Thoracic aorta (tissue), 2 donors: ENCODE measurements at places on chromosomes 7 and 10. TPM values are rescaled to one million over a fixed set of nuclear protein-coding genes. Genes with fewer than 3 reads are reported as not detected.

Gene GPR26
- not detected for total RNA-seq

DNA sequence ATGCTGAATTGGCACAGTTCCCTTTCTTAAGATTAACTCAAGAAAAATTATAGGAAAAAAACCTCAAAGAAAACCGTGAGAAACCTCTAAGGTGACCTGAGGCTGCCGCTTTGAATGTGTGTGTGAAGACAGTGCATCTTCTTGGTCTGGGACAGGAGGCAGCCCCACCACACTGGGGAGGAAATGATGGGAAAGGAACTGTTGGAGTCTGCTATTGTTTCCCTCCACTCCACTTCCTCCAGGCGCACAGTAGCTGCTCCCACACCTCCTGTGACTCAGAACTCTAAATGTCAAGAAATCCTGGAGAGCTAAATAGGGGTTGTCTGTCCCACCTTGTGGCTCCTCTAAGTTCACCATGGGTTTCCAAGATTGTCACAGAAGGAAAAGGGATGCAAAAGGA, 179.4 kb downstream of the PDE1C start:
- no peak for DNase-seq

- no peak for DNase-seq
Observed at GRCh38 chr7:134414109-134414508, 44.8 kb downstream of the AKR1B1 start.

DNA sequence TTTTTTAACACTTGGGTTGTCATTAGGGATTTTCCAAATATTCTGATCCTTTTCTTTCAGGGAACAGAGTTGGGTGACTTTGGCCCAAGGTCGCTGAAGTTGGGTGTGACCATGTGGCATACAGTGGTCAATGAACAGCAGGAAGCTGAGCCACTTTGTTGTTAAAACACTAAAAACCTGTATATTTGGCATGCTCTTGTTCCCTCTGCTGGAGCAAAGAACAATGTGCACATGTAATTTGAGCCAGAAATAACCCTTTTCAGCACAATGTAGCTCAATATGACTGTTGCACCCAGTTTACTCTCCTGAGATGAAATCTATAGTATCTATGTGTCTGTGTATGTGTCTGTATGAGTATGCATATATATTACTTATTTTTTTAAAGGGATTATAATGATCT, 74.9 kb downstream of the ADCYAP1R1 start:
- DNase-seq: no peak

DNA sequence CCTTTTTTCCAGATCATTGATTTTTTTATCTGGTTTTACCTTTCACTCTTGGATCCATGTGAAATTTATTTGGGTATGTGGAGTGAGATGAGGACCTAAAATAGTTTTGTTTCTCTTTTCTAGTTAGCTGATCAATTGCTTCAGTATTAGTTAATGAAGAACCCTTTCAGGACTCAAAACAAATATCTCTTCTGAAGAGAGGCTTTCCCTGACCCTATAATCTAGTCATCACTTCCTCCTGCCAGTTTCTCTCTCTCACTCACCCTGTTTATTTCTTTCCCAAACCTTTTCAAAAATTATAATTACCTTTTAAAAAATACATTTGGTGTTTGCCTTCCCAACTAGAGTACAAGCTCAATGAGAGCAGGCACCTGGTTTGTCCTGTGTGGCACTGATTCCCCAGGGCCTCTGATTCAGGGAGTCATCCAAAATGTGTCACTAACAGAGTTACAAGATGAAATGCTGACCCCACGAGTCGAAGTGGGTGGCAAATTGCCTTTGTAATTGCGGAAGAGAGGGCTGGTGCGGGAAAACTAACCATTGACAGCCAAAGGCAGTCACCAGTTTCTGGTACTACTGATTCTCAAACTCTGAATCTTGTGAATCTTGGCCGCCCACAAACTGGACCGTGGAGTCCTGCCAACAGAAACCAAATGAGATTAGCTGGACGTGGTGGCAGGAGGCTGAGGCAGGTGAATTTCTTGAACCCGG, 2.4 kb downstream of the TMEM140 start:
- DNase-seq: no peak

- no peak for DNase-seq
Observed at GRCh38 chr10:118210276-118210675, 131.8 kb downstream of the FAM204A start.

DNA sequence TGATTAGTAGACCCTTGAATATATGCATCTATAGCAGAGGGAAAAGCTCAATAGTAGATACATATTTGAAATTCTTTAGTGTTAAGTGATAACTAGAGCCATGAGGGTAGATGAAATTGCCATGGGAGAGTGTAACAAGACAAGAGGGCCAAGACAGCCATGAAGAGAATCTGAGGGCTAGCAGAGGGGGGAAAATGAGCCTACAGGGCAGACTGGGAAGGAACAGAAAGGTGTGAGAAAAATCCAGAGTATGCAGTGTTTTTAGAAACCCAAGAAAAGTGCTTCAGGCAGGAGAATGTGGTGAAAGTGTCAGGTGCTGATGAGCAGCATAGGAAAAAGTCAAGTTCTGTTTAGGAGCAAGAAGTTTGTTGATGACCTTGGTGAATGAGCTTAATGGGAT, 63.0 kb downstream of the MAPK8 start:
- DNase-seq: no peak

Gene RASSF4
- 48.5 TPM for total RNA-seq

- no peak for DNase-seq
Observed at GRCh38 chr10:73647211-73647874, 6.1 kb upstream of the MYOZ1 start.

DNA sequence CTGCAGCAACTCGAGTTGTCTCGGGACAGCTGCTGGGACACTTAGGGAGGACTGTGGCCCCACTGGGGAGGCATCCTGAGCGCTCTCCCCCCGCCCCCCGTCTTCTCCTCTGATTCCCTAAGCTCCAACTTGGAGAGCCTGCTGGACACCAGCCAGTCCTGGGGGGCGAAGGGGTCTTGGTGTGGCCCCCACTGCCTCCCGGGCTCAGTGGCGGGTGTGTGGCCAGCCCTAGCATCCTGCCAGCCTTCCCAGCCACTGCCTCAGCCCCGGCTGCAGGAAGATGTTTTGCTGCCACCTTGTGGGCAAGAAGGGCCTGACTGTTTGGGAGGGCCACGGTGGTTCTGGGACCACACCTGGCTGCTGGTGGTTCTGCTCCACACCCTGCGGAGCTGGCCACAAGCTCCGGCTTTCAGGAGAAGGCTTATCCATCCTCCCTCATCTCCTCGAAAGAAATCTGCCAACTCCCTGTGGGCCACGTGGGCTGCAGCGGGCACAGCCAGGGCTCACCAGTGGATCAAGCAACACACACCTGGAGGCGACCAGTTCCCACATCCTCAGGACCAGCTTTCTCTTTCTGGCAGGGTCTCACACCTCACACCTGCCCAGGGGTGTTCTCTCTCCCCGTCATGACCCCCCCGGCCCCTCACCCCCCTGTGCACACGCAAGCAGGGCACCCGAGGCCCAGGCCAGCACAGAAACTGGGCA, 24.8 kb downstream of the AGAP3 start:
- peak; percentile 29 for DNase-seq

GRCh38 chr10:98666276-98666675, 219.5 kb upstream of the HPS1 start:
- no peak for DNase-seq

- DNase-seq: no peak
Observed at GRCh38 chr7:10022957-10023356, 950.7 kb upstream of the PHF14 start.

DNA sequence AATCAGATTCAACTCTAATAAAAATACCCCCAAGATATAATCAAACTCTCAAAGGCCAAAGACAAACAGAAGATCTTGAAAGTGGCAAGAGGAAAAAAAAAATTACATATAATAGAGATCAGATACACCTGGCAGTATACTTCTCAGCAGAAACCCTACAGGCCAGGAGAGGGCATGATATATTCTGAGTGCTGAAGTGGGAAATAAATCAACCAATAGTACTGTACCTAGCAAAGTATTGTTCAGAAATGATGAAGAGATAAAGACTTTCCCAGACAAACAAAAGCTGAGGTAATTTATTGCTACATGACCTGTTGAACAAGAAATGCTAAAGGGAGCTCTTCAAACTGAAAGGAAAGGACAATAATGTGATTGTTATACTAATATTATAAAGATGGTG, 291.9 kb downstream of the SH2D4B start:
- no peak for DNase-seq

GRCh38 chr7:148916186-148916585, 32.1 kb upstream of the EZH2 start:
- no peak for DNase-seq

DNA sequence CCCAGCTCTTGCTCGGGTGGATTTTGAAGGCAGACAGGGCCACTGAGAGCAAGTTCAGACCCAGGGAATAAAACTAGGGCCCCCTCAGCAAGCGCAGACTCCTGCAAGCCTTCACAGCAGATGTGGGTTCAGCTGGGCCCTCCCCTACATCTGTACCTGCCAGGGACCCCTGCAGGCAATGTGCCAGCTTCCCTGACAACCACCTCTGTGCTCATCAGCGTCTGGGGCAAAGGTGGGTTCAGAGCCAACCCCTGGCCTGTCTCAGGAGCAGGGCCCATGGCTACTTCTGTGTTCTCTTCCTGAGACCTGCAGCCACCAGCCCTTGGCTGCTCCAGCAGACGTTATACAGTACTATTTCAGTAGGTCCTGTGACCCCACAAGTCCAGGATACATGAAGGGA, 189.5 kb downstream of the DIP2C start:
- no peak for DNase-seq

DNA sequence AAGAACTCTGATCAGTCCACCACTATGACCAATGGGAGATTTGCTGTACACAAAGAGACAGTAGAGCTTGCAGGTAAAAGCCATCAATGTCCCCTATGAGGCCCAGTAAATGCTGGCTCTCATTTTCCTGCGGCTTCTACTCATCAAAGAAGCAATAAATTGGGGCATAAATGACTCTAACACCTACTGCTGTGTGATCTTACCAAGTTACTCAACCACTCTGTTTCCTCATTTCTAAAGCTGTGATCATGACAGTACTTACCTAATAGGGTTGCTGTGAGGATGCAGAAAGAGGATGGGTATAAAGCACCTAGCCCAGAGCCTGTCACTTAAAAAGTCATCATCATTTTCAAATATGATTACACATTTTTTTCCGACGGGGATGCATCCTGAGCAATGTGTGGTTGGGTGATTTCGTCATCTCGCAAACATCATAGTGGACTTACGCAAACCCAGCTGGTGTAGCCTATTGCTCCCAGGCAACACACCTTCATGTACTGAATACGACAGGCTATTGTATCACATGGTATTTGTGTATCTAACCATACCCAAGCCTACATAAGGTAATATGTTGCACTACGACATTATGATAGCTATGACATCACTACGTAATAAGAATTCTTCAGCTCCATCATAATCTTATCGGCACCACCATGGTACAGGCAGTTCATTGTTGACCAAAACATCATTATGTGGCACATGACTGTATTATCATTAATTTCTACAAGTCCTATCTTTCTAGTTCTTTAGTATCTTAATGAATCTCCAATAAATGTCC, 7.1 kb upstream of the MGMT start:
- no peak for DNase-seq

Gene ITGA8
- total RNA-seq: 1,137 TPM

DNA sequence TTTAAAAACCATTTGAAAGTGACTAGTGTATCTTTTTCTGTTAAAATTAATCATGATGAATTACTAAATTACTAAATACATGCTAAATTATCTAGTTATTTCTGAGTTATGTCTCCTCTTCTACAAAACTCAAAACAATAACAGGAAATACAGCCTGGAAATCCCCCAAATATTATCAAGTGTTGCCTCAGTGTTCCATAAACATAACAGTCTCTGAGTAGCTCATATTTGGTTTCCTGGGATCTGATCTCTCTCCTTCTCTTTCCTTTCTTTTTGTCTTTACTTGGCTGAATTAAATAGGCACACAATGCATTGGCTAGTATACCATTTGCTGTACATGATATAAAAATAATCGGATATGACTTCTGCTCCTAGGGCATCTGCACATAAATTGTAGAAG, 277.6 kb upstream of the IGFBP3 start:
- no peak for DNase-seq

GRCh38 chr7:119842786-119843185, 430.2 kb upstream of the KCND2 start:
- no peak for DNase-seq

DNA sequence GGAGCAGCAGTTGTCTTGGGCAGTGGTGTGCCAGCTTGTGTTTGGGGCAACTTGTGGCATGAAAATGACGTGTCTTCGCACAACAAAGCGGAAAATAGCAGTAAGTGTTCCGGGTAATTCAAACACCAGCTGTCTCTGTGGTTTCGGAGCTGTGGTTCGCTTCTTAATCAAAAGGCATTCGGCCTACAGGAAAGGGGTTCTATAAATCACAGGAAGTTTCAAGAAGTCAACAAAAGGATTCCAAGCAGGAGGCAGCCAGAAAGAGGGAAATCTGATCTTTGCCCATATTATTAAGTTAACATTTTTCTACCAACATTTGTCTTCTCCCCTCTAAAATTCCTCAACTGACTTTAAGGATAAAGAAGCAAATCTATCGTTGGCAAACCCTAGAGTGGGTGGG, 353.4 kb downstream of the FGFR2 start:
- no peak for DNase-seq

GRCh38 chr7:29255906-29256692, 61.5 kb downstream of the CHN2 start:
- no peak for DNase-seq

- DNase-seq: peak; percentile 11
Observed at GRCh38 chr10:60032723-60033122, 126.4 kb upstream of the CCDC6 start.

DNA sequence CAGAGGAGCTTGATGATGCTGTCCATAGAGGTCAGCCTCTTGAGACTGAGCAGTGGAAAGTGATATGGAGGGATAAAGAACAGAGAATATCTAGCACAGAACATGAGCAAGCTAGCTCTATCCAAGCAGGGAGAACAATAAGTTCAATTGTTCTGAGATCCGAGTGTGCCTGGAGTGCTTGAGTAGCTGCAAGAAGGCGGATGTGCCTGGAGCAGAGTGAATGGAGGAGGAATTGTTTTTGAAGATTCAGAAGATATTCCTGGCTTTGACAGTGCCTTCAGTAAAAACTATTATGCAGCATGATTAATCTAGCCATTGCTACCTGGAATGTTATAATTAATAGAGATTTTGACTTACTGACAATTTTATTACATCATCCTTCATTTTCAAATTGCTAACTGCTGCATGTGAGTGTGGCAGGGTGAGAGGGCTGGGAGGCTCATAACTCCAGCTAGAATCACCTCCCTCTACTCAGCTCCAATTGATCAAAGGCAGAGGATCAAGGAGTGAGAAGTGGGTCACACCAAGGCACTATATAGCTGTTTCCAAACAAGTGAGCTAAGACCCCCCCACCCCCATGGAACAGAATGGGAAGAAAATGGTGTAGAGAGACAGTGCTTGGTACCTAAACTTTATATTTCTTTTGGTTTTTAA, 302.8 kb downstream of the ADRA2A start:
- DNase-seq: no peak

Gene ADAP1
- total RNA-seq: 24.5 TPM

GRCh38 chr10:33215635-33216034, 118.8 kb downstream of the NRP1 start:
- no peak for DNase-seq

Gene GAD2
- not detected for total RNA-seq

Gene CADPS2
- total RNA-seq: 32.5 TPM

Gene SLC16A12
- total RNA-seq: 1.5 TPM

- DNase-seq: no peak
Observed at GRCh38 chr7:116315803-116316202, 105.5 kb downstream of the TES start.
